ENCODE measurements at places on chromosomes 5 and 9. TPM values are rescaled to one million over a fixed set of nuclear protein-coding genes. Genes with fewer than 3 reads are reported as not detected.

DNA sequence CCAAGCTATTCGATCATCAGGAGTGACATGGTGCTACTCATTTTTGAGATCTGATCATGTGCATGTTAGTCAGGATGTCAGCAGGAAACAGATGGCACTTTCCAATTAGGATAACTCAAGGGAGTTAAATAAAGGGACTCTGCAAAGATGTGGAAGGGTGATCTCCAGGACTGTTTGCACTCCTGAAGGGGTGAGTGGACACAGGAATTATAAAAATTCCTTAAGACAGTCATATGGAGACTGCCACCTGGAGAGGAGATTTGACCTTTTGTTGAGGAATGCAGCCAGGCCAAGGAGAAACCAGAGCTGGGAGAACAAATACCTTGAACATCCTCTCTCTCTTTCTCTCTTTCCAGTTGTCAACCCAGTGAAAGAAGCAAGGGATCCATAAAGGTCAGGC is 189.1 kb downstream of the GABRG2 start:
- no peak overlapping the region for H3K4me3 ChIP-seq
- H3K4me1 ChIP-seq, result no peaks in the 10 kb centered on the region
- no peaks in the 10 kb centered on the region for H3K36me3 ChIP-seq
- H3K27me3 ChIP-seq, result no peaks in the 10 kb centered on the region

- H3K27me3 ChIP-seq, result no peaks in the 10 kb centered on the region
- no peak for DNase-seq
- no peaks in the 10 kb centered on the region for H3K36me3 ChIP-seq
- no peak overlapping the region for H3K27ac ChIP-seq
- H3K4me3 ChIP-seq, result no peak overlapping the region
Observed at GRCh38 chr9:135192686-135193085, 105.2 kb downstream of the OLFM1 start.

DNA sequence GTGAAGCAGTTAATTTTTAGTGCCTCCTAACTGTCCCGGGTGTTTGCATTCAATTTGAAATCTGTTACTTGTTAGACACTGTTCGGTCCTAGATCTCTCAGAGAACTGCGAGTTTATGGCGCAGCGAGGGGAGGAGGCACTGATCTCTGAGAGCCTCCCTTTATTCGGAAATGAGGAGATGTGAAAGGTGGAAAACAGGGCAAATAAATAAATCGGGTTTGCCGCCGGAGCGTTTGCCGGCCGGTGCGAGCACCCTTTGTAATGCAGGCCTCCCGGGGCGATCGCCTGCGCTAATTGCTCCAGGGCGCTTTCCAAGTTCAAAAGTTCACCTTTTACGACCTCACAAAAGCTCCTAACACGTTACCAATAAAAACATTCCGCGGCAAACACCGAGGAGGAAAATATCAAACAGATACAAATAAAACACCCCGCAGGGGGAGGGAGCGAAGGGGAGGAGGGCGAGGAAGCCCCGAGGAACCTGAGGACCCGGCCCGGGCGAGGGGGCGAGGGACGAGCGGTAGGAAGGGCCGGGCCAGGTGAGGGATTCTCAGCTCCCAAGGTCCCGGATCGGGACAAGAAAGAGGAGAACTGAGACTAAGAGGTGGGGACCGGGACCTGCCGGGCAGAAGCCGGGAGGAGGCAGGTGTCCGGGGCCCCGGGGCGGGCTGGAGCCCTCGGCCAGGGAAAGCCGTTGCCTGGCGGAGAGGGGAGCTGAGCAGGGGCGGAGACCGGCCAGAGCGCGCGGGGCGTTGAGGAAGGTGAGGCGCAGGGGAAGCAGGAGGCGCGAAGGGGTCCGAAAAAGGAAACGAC is 1.4 kb downstream of the NR6A1 start:
- peaks cover 2% of the 10 kb centered on the region for H3K36me3 ChIP-seq
- peak overlapping the region; percentile 91 for H3K4me3 ChIP-seq
- DNase-seq, result peak; percentile 46

LRRC19 gene
- total RNA-seq, result not detected

ENTREP1 gene
- total RNA-seq, result not detected

KCNV2 gene
- total RNA-seq, result not detected

Data from activated naive CD8-positive, alpha-beta T cell treated with anti-CD3 and anti-CD28 coated beads, Interleukin-2, amount 10 ng/mL, durations not matched to agents 7 days and 5 days (primary cell).